Glutamatergic neuron (in vitro differentiated cells): ENCODE measurements at places on chromosomes 7 and 10. TPM values are rescaled to one million over a fixed set of nuclear protein-coding genes. Genes with fewer than 3 reads are reported as not detected.

DNA sequence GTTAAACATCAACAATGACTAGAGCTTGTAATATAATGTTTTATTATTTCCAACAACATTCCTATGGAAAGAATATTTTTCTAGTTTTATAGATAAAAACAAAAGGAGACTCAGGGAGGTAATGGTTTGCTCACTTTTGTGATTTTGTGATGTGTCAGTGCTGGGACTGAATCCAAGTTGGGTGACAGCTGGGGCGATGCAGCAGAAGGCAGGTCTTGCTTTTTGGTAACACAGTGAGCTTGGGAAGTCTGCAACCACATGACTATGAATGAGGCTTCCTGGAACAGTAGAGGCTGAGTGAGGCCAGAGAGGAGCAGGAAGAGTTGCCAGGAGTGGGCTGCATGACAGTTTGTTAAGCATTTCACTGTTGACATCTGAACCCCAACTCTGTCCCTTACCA is 4.9 kb upstream of the YKT6 start:
- DNase-seq, result no peak

GRCh38 chr7:22210355-22210754 is 146.6 kb downstream of the RAPGEF5 start:
- no peak for DNase-seq

DNA sequence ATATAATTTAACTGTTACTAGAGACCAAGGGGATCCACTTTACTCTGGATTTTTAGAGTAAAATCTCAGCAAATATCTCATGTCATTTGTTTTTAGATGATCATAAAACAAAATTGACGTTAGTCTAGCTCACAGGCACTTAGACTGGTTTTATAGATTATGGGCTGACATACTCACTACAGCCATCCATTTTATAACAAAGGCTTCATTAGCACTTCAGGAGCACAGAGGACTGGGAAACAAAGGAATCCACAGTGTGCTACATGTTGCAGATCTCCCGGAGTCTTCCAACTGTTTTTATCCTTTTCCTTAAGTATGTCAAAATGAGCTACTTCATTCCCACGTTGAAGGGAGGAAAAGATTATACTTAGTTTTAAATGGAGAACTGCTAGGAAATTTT is 15.9 kb upstream of the SCRN1 start:
- DNase-seq, result no peak

GRCh38 chr10:61950449-61951143 is 49.1 kb downstream of the ARID5B start:
- DNase-seq, result no peak

DNA sequence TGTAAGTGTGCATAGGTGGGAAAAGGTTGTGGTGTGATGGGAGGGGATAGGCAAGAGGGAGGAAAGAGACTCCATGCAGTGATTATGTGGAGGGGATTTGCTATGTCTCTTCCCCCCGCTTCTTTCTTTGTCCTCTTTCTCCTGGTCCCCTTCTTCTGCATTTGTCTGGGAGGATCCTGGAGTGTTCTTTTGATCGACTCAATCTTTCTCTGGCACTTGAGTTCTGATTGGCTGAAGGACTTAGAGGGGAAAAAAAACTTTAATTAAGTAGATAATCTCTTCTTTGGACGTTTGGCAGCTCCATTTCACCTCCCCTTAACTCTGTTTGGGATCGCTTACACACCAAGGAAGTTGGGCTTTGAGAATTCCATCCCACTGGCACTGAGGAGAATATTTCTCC is at the start of gene WNT8B:
TSS of gene WNT8B (plus strand) at position 301 of the 400 bp plus-strand sequence. CDS start 160 bp downstream, outside the sequence.
- DNase-seq, result no peak

Gene PPP1R17
- total RNA-seq, result 657 TPM

Gene AHCYL2
- 16.8 TPM for total RNA-seq

Gene UTF1
- total RNA-seq, result 0.61 TPM

- DNase-seq, result no peak
Observed at GRCh38 chr10:6274484-6274883, 71.8 kb downstream of the PFKFB3 start.

DNA sequence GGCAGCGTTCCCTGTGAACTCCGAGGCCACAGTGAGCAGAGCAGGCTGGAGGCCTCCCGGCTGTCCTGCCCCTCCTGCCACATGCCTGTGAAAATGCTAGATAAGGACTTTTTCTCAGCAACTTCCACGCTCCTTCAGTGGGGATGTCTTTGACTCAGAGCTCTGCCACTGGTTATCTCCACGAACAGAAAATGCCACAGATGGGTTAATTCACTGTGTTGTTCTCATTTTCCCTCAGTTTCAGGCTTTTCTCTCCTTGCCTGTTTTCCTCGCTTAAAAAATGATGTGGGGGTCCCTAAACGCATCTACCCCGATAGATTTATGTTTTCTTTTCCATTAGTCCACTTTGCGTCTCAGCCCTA is 51.3 kb downstream of the IKZF1 start:
- no peak for DNase-seq

GRCh38 chr7:71976645-71977044 is 435.5 kb downstream of the CALN1 start:
- no peak for DNase-seq

Gene SPDYE5
- total RNA-seq, result not detected

- DNase-seq, result no peak
Observed at GRCh38 chr10:95574649-95575365, 13.6 kb upstream of the SORBS1 start.

GRCh38 chr7:73971322-73971703 is 56.7 kb upstream of the ELN start:
- no peak for DNase-seq

DNA sequence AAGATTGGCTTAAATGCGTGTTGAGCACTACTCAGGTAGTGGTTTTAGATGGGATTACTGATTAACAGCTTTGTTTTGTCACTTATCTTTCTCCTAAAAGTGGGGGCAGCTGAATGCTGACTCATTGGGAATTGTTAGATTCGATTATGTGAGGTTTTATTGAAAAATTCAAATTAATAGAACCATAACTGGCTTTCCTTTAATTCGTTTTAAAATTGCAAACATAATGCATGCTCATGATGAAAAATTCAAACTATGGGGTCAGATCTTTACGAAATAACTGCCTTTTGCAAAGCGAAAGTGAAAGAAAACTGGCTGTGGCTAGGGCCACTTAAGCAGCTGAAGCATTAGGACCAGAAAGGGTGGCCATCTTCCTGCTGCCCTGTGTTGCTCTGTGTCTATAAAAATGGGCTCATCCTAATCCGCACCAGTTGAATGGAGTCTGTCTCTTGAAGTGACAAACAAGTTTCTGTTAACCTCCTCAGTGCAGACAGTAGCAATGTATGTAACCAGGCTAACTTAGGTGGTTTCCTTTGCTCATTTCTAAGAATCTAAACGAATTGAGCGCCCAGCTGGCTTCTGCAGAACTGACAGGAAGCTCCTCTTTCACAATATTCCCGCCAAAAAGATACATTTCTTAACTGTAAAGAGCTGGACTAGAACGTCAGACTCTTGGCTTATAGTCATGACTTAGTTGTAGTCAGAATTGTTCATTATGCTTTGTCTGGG is 27.8 kb downstream of the DENND10 start:
- no peak for DNase-seq

DNA sequence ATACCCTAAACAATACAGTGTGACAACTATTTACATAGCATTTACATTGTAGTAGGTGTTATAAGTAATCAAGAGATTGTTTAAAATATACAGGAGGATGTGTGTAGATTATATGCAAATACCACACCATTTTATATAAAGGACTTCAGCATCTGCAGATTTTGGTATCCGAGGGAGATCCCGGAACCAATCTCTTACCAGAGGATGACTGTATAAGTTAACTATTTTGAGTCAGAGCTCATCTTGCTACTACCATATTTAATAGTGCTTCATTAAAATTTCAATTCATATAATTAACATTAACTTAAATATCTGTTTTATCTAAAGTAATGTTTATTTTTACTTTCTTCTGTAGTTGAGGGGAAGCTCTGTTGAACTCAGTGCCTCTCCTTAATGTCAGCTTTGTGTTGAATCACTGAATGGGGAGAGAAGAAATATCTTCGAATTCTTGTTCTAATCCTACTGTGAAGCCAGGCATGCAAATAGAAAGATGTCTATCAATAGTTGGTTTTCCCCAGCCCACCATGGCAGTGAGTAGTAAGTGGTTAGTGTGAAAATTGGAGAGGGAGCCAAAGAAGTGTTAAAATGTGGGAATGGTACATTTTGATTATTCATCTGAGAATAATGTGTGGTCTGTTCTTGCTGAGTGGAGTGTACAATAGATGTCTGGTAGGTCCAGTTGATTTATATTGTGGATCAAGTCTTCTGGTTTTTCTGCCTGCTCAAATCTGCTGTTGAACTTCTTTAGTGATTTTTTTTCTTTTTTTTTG is 90.1 kb upstream of the CYP26C1 start:
- no peak for DNase-seq

Gene CTTNBP2
- total RNA-seq, result 22.2 TPM

Gene ITGB8
- total RNA-seq, result 19.0 TPM

DNA sequence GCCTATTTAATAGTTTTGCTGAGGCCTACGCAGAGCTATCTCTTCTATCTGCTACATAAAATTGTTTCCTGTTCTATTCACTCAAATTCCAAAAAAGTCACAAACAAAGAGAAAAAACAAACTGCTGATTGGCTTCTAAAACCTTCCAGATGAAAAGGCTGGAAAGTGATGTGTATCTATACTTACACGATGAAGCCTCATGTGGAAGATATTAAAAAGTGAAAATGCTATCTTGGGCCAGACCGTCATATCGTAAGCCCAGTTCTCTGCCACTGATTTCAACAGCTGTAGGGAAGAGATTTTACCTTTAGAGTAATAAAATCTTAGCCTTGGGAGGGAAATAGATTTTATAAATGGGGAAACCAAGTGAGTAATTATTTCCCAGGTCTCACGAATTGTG is 394.8 kb downstream of the KIF20B start:
- no peak for DNase-seq

DNA sequence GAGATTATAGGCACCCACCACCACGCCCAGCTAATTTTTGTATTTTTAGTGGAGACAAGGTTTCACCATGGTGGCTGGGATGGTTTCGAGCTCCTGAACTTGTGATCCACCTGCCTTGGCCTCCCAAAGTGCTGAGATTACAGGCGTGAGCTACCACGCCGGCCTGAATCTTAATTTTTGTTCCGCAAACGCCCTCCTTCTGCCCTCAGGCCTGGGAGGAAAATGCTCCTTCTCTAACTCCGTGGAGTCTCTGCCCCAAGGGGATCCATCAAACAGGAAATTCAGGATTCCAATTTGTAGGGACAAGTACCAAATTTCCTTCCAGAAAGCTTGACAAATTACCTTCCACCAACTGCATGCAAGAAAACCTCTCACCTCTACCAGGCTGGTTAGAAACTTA is 43.2 kb downstream of the RBAK start:
- DNase-seq, result no peak

DNA sequence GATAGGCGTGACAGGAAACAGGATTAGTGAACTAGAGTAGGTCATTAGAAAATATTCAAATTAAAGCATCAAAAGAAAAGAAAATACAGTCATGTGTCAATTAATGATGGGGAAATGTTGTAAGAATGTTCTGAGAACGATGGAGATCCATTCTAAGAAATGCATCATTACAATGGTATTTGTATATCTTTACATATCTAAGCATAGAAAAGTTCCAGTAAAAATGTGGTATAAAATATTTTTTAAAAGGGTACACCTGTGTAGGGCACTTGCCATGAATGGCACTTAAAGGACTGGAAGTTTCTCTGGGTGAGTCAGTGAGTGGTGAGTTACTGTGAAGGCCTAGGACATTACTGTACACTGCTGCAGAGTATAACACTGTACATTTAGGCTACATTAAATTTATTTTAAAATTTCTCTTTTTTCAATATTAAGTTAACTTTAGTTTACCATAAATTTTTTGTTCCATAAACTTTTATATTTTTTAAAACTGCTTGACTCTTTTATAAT is 282.5 kb downstream of the BMPER start:
- DNase-seq, result no peak

Gene C10orf120
- total RNA-seq, result not detected

Gene KIF5B
- total RNA-seq, result 105 TPM

DNA sequence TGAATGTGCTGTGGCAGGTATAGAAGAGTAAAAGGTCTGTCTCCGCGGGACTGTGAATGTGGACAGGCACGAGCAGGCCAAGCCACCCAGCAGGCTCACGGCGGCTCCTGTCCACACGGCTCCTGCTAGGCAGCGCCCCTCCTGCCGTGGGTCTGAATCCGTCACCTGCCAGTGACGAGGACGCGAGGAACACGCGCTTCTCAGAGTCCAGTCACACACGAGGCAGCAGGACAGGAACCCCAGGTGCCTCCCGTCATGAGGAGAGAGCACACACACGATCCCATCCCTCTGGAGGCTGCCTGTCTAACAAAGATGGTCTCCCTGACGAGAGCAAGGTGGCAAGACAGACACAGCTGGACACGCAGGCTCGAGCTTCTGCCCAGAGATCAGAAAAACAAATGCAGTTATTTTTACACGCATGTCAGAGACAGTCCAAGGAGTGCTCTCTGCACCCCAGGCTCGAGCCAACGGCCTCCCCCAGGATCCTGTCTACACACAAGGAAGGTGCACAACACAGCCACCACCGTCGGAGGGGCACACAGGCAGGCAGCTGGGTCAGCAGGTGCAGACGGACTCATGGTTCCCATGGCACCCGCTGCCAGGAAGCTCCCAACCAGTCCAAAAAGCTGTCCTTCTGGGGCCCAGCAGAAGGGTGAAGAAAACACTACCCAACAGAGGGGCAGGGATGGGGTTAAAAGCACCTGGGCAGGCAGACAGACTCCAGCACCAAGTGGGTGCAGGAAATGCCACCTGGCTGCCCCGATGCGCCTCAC is 103.2 kb downstream of the MAD1L1 start:
- no peak for DNase-seq

DNA sequence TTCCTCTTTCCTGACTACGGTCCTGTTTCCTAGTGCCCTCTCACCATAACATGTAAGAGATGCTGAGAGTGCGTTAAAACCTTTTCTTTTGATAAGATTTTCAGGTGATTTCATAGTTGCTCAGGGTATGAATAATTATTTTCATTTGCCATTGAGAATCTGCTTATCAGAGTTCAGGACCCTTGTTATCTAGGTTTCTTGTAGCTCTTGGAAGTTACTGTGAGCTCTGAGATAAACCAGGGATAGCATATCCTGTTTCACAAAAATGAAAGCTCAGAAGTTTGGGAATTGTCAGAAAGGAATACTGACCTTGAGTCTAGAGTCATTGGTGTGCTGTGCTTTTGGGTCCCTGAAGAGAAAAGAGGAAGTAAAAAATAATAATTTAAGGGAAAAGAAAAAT is 76.8 kb upstream of the PRKG1 start:
- no peak for DNase-seq

Gene MKX
- total RNA-seq, result 0.42 TPM

Gene SLC26A5
- total RNA-seq, result not detected

DNA sequence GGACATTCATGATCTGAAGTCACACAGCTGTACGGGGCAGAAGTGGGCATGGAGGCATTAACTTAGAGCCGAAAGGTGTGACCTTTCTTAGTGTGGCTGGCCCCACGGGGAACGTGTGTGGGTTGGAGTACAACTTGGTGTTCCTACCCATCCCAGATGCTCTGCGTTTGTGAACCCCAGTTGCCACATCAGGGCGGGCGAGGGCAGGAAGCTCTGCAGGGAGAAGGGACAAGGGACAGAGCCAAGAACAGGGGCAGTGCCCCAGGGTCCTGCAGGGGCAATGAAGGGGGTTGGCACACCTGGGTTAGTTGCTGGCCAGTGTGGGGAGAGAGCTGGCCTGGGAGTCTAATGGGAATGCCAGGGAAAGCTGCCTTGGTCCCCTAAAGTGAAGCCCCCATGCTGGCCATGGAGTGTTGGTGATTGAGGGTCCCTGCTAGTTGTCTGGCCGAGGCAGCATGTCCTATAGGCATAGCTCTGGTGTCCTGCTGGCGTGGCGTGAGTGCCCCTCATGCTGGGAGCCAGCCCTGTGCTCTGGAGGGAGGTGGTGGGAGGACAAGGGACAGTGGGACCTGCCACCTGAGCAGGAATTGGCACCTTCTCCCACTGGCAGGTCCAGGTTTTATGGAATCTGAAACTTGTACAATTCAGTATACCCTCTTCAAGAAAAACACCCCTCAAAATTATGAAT is 18.9 kb downstream of the HTRA1 start:
- no peak for DNase-seq
